ENCODE measurements at places on chromosomes 4 and X.
A peak's percentile ranks its signal among the peaks of the same experiment; 100 is the strongest.

DNA sequence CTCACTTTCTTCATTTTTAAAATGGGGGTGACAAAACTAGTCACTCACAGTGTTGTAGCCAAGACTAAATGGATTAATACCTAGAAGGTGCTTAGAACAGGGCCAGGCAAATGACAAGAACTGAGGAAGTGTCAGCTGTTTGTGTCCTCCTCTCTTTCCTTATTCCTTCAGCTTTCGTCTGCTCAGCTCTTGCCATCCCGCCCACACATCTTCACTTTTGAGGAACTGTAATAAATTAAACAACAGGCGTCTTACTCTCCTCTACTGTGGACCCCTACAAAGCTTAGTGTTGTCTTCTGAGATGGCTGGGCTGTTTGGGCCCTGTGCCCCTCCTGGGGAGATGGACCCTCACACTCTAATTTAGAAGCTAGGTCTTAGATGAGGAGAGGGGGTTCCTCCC, 2.7 kb downstream of the HPSE start:
- no peak for DNase-seq

DNA sequence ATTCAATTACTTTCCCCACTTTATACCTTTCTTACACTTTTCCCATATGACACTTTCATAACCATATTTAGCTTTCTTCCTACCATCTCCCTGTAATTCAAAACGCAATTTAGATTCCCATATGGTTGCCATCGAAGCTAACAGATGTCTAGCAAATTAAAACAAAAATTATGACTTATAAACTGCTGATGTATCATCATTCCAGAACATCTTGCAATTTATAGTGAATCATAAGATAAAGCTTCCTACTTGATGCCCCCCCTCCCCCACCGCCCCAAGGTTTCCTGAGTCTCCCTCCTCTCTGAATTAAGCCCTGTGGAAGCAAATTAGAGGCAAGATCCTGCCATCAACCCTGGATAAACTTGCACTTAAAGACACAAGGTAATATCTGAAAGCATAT, 5.4 kb downstream of the TSPAN5 start:
- no peak for DNase-seq

DNA sequence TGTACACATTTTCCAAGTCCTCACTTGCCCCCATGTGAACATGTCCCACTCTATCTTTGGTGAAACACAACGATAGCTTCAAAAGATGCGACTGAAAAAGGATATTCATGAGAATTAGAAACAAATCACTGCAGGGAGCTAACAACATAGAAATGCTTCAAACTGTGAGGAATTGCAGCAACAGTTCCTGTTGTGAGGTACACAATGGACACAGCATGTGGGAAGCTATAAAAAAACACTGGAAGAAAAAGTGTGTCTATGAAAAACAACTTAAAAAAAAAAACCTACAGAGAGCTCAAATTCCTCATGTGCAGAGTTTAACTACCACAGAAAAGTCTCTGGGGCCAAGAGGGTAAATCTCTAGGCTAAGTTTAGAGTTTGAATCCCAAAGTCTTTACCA, 51.6 kb upstream of the BLTP1 start:
- DNase-seq: no peak

GRCh38 chr4:7904952-7905915, 34.4 kb downstream of the AFAP1 start:
- no peak for DNase-seq

DNA sequence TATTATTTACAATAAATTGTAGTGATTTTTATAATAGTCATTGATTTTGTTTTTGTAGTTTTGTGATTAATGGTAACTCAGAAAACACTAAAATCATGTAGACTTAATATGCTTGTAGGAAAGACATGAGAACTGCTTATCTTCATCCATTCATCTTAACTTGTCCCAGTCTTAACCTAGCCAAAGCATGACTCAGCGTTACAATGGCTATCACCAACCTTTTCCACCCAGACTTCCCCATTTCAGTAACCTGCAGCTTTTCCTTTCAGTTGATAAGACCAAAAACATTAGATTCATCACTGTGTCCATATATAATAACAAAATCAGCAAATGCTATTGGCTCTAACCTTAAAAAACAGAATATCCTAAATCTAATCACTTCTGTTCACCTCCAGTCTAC, 106.2 kb upstream of the KLF8 start:
- no peak for DNase-seq

- peak; percentile 67 for DNase-seq
These were observed 14.5 kb downstream of the SLC25A5 start for GRCh38 chrX:119482481-119483480.

GRCh38 chr4:38728631-38729141, 54.1 kb downstream of the TLR10 start:
- no peak for DNase-seq

- no peak for DNase-seq
These were observed 10.9 kb upstream of the DCTD start for GRCh38 chr4:182928061-182928460.

DNA sequence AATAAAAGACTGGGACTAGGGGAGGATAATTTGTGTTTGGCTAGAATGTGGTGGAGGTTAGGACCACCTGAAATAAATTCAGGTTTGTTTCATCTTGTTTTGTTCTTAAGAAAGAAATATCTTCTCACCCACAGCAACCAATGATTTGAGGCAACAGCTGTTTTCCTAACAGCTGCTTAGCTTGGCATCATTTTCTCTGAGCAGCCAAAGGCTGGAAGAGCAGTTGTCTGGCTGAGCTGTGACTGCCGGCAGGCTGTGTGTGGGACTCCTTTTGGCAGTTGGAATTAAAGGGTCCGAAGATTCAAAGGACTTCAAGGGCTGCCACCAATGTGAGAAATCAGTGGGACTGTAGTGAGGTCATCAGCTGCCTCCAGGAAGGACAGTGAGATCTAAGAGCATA, 5.0 kb downstream of the TRIM75 start:
- no peak for DNase-seq

DNA sequence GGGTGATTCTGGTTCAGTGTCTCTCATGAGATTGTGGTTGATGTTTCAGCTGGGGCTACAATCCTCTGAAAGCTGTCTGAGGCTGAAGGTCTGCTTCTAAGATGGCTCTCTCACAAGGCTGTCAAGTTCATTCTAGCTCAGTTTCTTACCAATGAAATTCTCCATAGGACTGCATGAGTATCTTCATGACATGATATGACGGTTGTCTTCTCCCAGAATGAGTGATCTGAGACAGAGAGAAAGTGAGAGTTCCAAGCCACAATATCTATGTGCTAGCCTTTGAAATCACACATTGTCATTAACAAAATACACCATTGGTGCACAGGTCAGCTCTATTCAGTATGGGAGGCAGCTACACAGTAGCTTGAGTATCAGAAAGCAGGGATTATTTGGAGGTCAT, 27.3 kb downstream of the PITX2 start:
- DNase-seq: no peak

DNA sequence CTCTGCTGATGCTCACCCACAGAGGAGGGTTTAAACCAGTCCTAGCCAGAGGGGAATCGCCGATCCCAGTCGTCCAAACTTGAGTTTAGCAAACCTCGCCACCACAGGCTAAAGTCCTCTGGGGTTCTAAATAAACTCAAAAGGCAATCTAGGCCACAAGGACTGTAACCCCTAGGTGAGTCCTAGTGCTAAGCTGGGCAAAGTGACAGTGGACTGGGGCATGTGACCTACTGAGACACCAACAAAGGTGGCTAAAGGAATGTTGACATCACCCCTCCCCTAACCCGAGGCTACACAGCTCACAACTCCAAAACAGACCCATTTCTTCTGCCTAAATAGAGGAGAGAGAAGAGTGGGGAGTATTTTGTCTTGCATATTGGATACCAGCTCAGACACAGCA, 142.8 kb upstream of the PRDX4 start:
- no peak for DNase-seq

DNA sequence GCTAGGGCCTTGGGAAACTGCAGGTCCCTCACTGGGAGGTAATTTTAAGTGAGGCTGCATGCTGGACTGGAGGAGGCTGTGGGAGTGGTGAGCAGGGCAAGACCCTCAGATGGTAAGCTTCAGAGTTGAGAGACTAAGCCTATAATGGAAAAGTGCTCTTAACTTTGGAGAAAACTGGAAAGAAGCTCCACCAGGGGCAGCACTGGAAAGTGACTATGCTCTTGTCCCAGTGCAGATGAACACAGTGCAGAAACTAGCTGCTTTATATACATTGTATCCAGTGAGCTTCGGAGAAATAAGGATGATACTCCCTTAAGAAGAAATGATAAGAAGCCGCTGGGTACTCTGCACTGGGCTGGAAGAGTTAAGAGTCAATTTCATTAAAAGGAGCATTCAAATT, 3.2 kb upstream of the MAGEB2 start:
- no peak for DNase-seq

DNA sequence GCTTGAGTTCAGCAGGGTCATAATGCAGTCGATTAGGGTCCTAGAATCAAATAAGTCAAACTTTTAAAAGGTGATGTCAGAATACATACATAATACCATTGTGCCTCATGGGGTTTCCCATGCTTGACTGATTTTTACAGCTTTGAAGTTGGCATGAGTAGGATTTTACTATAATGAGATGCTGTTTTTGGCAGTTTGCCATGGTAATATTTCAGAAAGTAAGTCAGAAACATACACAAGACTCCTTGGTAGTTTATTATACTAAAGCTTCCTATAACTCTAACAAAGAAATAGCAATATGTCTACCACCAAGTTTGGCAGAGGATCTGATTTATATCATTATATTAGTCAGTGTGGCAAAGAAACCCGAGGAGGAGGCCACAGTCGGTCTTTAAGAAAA, 45.2 kb downstream of the PHKA2 start:
- no peak for DNase-seq

DNA sequence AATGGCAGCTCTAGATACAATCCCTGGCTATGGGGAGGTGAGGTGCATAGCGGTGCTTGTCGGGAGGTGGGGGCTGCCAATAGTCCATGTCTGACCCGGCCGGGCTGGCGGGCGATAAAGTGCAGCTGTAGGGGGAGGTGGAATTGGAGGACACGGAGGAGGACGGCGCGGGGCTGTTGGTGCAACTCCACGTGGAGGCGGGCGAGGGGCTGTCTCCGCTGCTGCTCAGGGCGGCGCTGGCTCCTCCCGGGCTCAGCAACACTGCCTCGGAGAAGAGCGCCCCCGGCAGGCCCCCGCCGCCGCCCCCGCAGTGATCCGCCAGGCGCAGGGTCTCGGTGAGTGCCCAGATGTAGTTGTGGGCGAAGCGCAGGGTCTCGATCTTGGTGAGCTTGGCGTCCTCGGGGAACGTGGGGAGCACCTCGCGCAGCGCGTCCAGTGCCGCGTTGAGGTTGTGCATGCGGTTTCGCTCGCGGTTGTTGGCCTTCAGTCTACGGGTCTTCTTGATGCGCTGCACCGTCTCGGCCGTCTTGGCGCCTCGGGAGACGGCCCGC, 1.3 kb downstream of the NEUROG2 start:
- DNase-seq: no peak

DNA sequence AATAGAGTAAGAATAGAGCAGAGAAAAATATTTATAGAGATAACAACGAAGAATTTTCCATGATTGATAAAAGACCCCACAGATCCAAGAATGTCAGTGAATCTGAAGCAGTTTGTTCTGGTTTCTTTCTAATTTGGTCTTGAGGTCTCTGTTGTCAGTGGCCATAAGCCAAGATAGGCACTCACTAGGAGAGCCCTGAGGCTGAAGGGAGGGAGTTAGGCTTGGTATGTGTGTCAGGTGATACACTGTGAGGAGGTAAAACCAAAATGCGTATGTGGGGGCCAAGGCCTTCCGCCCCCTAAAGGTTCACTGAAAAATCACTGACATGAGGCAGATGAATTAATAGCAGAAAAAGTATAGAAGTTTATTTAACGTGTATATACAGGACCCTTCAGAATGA, 382.3 kb upstream of the HTR2C start:
- DNase-seq: no peak

DNA sequence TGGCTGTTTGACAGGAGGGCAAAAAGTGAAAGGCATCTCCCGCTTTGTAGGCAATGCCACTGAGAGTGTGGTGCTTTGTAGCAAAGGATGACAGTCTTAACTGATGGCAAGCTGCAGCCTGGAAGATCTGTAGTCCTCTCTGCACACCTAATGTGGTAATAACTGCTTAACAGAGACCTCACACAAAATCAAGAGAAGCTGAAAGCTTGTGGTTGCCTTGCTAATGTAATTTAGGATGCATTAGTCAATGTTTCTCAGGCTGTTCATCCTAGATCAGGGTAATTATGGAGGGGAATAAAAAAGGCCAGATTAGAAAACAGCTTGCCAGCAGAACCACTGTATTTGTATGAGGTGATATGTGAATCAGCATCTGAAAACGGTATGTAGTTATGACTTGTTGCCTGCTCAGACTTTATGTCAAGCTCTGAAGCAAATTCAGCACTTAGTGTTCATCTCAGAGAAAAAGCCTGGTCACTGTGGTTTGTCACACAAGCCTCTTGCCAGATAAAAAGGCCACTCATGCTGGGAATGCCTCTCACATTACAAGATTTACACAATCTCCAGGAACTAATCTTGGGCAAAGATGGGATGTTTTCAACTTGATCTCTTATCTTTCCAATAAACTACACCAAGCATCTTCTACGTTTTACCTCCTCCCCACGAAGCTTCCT, 130.8 kb downstream of the ENOX2 start:
- no peak for DNase-seq

DNA sequence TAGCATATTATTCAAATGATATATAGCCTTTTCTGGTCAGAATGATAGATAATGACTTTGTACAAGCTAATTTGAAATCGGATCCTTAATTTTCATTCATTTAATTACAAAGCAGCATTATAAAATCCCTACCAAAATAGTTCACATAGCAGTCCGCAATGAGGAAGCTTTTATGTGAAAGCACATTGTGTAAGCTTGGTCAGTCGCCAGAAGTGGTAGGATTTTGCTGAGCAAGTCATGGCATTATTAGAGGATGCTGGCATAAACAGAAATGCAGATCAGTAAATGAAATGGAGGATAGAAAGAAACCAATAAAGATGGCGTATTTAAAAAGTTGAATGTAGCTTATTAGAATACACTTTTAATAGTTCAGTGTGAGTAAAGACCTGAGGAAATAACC, 93.2 kb upstream of the DIAPH2 start:
- no peak for DNase-seq

DNA sequence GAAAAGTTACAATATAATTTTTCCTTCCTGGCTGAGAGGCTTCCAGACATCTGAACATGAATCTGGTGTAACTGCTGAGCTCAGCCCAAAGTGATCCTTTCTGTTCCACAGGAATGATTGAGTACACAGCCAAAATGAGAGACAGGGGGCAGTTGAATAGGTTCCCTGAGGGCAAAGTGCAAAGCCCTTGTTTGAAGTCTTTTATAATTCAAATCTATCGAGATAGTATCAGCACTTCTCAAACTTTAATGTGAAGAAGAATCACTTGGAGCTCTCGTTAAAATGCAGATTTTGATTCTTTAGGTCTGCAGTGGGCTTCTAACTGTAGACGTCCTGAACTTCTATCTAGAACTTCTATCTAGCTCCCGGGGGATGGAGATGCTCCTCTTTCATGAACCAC, 54.4 kb upstream of the BMP2K start:
- no peak for DNase-seq
